T follicular helper cell (primary cell): ENCODE measurements at places on chromosomes 11 and 22.
A peak's percentile ranks its signal among the peaks of the same experiment; 100 is the strongest.

DNA sequence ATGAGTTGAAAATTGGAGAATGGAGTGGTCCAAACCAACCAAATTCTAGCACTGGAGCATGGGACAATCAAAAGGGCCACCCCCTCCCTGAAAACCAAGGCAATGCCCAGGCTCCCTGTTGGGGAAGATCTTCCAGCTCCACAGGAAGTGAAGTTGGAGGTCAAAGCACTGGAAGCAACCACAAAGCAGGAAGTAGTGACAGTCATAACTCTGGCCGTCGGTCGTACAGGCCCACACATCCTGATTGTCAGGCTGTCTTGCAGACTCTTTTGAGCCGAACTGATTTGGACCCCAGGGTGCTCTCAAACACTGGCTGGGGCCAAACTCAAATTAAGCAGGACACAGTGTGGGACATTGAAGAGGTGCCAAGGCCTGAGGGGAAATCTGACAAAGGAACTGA lies 80.5 kb upstream of the ADSL start:
- DNase-seq: no peak

DNA sequence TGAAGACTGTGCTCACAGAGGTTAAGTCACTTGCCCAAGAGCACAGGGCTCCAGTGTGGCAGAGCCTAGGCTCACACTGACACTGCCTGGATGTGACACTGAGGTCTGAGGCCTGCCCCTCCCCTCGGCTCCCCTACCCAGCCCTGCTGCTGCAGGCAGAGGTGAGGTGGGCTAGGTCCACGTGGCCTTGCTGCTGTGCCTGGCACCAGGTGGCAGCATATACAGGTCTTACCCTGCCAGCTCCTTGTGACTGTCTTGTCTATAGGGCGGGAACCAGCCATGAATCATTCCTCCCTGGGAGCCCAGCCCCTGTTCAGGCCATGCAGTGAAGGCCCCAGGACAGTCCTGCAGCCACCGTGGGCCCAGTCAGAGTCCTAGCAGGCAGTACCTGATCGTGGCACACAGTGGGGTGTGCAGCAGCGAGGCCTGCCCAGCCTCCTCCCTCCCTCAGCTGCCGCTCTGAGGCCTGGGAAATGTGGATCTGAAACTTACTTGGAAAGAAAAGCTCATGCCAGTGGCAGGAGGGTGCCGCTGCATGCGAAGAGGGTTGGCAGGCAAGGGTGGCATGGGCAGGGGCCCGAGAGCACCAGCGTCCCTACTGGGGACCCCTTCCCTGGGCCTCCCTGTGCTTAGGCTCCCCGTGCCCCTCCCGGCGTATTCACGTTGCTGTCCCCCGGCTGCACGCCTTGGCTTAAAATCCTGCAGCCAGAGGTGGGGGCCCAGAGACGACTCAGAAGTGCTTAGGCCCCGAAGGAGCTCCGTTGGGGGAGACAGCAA lies 1.2 kb upstream of the CERK start:
- DNase-seq: peak; percentile 79

DNA sequence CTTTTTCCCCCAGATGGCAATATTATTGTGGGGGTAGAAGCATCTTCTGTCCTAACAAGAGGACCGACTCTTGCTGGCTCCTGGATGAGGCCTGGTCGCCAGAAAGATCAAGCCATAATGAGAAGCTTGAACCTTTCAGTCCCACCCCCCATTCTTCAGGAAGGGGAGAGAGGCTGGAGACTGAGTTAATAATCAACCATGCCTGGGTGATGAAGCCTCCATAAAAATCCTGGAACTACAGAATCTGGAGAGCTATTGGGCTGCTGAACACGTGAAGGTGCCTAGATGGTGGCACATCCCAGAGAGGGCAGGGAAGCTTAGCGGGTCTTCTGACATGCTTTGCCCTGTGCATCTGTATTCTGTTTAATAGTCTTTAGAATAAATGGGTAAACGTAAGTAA lies 16.3 kb downstream of the AP5B1 start:
- no peak for DNase-seq

- DNase-seq: no peak
Measured at GRCh38 chr22:42721045-42721434, 370 bp upstream of the A4GALT start.

DNA sequence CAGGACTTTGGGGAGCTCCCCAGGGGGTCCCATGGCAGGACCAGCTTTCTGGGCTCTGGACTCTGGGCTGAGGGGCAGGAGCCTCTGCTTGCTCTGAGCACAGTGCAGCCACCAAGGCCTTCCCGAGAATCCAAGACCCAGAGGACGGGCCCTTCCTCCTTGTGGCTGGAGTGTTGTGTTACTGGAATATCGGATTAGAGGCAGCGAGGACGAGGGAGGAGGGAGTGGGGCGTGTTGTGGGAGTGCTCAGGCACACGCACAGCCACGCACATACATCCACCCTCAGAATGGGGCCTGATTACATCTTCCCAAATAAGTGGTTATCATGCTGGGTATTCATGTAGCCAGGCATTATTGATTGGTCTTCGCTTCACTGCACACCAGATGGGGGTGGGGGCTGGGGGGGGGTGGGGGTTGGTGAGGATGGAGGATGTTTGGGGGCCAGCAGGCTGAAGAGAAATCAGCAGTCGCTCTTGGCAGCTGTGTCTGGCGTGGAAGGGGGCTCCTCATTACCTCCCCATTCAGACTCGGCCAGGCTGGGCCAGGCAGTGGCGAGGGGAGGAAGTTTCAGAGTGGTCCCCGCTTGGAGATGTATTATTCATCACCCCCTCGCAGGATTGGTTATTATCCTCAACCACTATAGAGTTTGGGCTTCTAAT lies 120.9 kb downstream of the ST3GAL4 start:
- DNase-seq: no peak

GRCh38 chr22:40856513-40857308 lies at the start of the genes ST13 and XPNPEP3:
TSS of gene ST13 (minus strand) at chr22:40856639. CDS start at chr22:40856540, 99 bp downstream.
TSS of gene XPNPEP3 (plus strand) at chr22:40857148. CDS start at chr22:40857182, 34 bp downstream.
- DNase-seq: peak; percentile 96

GRCh38 chr11:119362741-119363080 lies 16.2 kb upstream of the MFRP start:
- DNase-seq: no peak

- peak; percentile 97 for DNase-seq
Measured at GRCh38 chr11:118928101-118928869, 2.6 kb upstream of the BCL9L start.

DNA sequence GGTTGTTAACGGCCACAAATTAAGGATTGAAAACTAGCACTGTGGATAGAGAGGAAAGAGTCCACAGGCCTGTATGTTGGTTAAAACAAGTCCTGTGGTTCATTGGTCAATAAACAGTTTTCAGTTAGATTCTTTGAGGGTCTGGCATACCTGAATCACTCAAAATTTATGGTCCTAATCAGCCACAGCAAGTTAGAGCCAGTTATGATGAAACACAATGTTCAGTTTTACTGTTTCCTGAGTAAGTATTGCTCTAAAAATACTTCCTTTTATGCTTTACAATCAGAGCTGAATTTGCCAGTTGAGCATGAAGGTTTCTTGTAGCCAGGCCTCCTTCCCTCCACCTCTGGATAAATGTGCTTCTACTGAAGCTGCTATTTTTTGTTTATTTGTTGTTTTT lies 12.9 kb upstream of the CAT start:
- DNase-seq: no peak

DNA sequence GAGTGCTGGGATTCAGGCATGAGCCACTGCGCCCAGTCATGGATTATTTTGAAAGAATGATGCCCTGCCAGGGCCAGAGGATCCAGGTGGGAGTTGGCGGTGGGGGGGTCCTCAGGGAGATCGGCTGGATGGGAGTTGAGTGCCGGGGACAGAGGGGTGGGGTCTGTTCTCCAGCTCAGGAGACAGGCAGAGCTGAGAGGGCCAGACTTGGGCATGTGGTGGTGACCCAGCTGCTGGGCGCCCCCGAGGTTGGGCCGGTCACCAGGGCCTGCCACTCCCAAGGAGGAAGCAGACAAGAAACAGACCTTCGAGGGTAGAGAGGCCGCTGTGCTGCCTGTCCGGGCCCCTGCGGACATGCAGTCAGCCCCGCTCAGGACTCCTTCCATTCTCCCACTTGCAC lies 11.8 kb upstream of the PRODH start:
- no peak for DNase-seq
